ENCODE measurements at places on chromosomes 3 and 15.

DNA sequence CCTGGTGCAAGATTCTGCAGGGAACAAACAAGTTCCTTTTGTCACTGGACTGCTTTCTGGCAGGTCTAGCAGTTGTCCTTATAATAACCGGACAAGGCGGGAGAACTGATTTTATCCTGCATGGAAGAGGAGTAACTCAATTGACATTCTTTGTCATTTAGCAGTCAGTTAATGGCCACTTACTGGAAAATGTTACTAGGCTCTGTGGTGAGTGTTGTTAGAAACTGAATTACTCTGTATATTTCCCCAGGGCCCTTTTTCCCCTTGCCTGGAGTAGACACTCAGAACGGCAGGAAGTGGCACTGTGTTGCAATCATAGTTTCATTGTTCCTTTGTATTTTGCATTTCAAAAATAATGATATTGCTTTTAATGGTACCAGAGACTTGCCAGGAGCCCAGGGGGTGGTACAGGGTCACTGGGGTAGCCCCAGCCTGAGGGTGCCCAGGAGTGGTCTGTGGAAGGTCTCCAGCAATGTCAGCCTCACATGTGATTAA, 318.6 kb upstream of the LRRFIP2 start:
- DNase-seq, result no peak
- no peak overlapping the region for H3K27ac ChIP-seq
- H3K27me3 ChIP-seq, result no peaks in the 10 kb centered on the region
- H3K36me3 ChIP-seq, result no peaks in the 10 kb centered on the region
- H3K4me3 ChIP-seq, result no peak overlapping the region

GRCh38 chr15:74133694-74134386, 3.5 kb downstream of the ISLR2 start:
- peaks cover 4% of the 10 kb centered on the region for H3K27me3 ChIP-seq
- DNase-seq, result peak; percentile 14
- H3K4me1 ChIP-seq, result peaks cover 11% of the 10 kb centered on the region

- no peaks in the 10 kb centered on the region for H3K4me1 ChIP-seq
- H3K27ac ChIP-seq, result no peak overlapping the region
- no peaks in the 10 kb centered on the region for H3K36me3 ChIP-seq
- H3K27me3 ChIP-seq, result no peaks in the 10 kb centered on the region
- DNase-seq, result no peak
These were observed 48.8 kb downstream of the ZNF710 start for GRCh38 chr15:90049666-90050604.

- DNase-seq, result no peak
- H3K4me3 ChIP-seq, result no peak overlapping the region
- no peak overlapping the region for H3K27ac ChIP-seq
- H3K36me3 ChIP-seq, result no peaks in the 10 kb centered on the region
- H3K27me3 ChIP-seq, result no peaks in the 10 kb centered on the region
- H3K4me1 ChIP-seq, result no peaks in the 10 kb centered on the region
These were observed 425.2 kb downstream of the ZBTB20 start for GRCh38 chr3:114721864-114722263.

DNA sequence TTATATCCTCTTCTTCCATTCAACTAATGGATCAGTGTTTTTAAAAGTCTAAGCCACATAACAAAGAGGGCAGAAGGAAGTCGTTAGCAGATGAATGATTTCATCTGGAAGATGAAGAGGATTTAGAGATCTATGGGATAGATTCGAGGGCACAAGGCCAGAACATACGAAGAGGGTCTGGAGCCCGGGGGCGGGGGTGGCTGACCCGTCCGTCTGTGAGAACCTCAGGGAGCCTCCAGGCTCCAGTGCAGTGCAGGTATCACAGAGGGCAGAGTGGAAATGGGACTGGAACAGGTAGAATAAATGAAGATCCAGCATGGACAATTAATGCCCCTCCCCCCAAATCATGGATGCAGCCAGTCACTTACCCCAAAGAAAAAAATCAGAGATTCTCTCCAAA, 1.5 kb upstream of the GOLGA8B start:
- H3K27me3 ChIP-seq, result no peaks in the 10 kb centered on the region
- H3K36me3 ChIP-seq, result no peaks in the 10 kb centered on the region
- no peak overlapping the region for H3K4me3 ChIP-seq
- H3K4me1 ChIP-seq, result peaks cover 8% of the 10 kb centered on the region
- no peak overlapping the region for H3K27ac ChIP-seq
- DNase-seq, result no peak

GRCh38 chr15:92159906-92160841, 233.5 kb upstream of the ST8SIA2 start:
- H3K36me3 ChIP-seq, result no peaks in the 10 kb centered on the region
- no peak overlapping the region for H3K4me3 ChIP-seq
- DNase-seq, result no peak
- no peaks in the 10 kb centered on the region for H3K4me1 ChIP-seq

DNA sequence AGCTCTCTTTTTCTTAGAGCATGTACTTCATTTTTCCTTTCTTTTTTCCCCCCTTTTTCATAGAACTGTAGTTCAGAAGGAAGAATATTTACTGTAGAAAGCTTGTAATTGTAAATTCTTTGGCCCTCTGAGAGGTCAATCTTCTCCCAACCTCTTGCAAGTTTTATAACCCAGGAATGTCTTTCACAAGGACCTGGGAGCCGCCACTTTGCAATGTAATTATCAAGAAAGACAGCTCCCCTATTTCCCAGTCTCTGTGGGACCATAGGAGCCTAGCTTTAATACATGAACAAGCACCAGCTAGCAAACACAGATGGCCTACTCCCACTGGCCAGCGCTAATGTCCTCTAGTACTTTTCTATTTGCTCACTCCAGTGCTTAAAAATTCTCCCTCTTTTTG, 51.4 kb downstream of the NFKBIZ start:
- H3K27ac ChIP-seq, result no peak overlapping the region
- H3K4me3 ChIP-seq, result no peak overlapping the region
- no peaks in the 10 kb centered on the region for H3K27me3 ChIP-seq
- H3K36me3 ChIP-seq, result no peaks in the 10 kb centered on the region
- H3K4me1 ChIP-seq, result no peaks in the 10 kb centered on the region
- no peak for DNase-seq

All from ovary (tissue), 10 donors.